ENCODE measurements at places on chromosomes 7 and 10.

- DNase-seq: no peak
These were observed 8.5 kb downstream of the SP8 start for GRCh38 chr7:20778063-20778721.

DNA sequence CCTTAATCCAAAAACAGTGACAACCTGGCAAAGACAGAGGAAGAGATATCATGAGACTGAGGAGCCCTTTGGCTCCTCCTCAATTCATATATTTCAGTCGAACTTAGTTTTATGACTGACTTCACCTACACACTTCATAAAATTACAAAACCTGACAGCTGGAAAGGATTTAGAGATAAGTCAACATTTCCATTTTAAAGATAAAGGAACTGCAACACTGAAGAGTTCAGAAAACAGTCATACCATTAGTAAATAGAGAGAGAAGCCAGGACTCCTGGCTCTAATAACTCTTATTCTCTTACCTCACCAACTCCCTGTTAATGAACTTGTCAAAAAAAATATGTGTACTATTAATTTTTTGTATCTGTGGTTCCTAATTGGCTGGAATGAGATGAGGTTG lies 141.0 kb upstream of the COL1A2 start:
- no peak for DNase-seq

DNA sequence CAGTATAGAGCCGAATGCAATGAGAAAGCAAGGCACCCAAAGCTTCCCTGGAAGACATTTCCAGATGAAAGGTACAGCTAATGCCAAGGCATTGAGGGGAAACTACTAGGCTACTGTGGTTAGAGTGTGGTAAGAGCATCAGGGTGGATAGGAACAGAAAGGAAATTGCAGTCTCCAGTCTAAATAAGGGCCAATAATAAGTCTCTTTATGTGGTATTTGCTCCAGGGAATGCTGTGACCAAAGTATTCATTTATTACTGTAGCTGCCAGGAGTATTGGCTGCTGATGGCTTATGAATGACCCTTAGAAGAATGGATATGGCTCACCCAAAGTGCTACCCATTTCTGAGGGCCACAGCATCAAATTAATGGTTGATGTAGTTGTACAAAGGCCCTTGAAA lies 30.1 kb upstream of the POT1 start:
- no peak for DNase-seq

- DNase-seq: no peak
These were observed at the start of gene NRCAM for GRCh38 chr7:108455998-108456677. NRCAM (minus strand) TSS chr7:108456436; CDS start chr7:108240064, 216,372 bp downstream.

GRCh38 chr10:96675846-96676245 lies 44.5 kb downstream of the PIK3AP1 start:
- DNase-seq: no peak

- DNase-seq: no peak
These were observed 151.4 kb downstream of the OAT start for GRCh38 chr10:124267231-124267885.

DNA sequence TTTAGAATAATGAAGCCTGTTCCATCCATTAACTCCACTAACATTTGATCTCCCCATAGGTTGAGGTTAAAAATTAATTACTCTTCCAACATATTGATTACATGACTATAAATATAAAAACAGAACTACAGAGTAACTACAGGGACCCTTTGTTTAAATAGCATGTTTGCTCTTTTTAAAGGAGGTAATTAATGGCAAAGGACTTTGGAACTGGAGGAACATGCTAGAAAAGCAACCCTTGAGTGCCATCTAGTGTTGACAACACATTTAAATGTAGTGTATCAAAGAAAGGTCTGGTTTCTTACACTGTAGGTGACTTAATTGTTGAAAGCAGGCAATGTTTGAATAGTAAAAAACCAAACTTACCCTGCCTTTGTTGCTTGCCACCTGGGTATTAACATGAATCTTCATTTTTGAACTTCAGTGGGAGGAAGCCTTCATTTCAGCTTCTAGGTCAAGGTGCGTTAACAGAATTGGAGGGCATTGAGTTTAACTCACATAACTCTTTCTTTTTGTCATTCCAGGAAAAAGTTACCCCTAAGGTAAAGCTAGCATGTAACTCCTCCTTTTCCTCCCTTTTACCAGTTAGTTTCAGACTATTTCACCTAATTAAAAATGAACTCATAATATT lies 52.6 kb upstream of the CAPZA2 start:
- DNase-seq: peak; percentile 79

- no peak for DNase-seq
These were observed 202.2 kb upstream of the CDCA7L start for GRCh38 chr7:22147868-22148267.

GRCh38 chr10:6721964-6722615 lies 142.0 kb upstream of the PRKCQ start:
- no peak for DNase-seq

DNA sequence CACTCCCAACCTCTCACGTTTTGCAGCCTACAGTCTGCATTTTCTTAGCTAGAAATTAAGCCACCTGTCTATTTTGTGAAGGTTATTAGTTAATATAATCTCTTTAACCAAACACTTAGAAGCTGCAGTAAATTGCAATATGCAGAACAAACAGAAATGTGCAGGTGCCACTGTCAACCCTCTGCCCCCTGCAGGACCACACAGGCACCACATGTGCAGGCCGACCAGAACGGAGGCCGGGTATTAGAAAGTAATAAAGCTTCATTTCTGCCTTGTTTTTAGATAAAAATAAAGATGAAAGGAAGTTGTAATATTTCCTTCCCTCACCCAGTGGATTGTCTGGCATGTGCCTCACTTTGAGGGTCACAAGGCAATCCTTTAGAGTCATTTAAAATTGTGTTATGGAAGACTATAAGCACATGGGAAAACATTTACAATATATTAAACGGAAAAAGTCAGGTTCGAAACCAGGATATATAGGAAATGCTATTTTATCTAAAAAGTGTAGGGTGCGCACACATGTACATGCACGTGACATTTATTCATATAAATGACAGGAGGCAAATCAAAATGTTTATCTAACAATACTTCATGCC lies 158.2 kb downstream of the ARHGAP12 start:
- peak; percentile 63 for DNase-seq

GRCh38 chr7:95723583-95724180 lies 48.7 kb upstream of the DYNC1I1 start:
- peak; percentile 61 for DNase-seq

DNA sequence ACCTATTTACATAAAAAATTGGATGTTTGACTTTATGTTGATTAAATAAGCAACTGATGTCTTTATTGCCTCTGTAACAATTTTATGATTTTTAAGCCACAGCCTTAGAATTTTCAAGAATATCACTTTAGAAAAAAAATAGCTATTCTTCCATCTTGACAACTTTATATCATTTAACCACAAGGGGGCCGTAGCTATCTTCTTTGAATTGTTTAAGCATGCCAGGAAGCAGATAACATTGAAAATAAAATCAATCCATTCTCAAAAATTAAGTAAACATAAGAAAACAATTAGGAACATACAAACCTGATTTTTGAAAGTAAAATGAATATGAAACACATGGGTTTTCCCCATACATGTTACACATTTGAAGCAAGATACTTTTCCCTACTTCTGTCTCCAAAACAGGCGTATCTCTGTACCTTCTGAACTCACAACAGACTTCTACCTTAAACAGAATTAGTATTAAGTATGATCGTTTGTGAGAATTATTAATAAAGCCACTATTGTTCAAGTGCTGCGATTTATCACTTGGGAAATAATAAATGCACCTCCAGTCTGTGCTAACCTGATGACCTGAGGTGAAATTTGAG lies 209.0 kb downstream of the CACNA2D1 start:
- DNase-seq: peak; percentile 80

DNA sequence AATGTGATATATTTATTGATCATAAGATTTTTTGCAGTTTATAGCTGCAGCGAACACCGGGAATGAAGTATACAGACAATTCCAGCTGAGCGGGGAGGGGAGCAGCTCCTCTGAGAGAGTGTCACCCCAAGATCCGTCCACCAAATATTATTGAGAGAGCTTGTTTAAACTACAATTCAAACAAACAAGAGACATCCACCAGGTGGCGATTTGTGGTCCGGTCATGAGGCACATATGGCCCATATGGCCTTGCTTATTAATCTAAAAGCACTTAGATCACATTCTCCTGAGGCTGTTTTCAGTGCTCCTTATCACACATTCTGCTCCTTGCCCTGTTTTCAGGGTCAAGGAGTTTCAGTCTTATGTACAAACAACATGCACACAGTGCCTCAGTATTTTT lies 83.1 kb downstream of the THSD7A start:
- peak; percentile 51 for DNase-seq

DNA sequence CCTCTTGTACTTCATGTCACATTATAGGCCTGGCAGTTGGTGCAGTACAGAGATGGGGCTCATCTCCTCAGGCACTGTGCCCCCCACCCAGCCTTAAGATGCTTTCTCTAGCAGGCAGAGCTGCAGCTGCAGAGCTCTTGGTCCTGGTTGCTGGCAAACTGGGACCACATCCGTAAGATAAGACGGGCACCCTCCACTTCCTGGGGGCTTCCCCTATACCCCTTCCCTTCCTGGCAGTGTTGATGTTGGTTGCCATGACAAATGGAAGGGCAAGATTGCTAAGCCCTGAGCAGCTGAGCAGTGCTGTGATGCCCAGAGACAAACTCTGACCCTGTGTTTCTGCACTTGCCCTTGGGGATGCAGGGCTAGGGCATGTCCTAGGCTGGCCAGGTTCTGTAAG lies 103.4 kb upstream of the ANLN start:
- DNase-seq: peak; percentile 46

- DNase-seq: no peak
These were observed 37.9 kb downstream of the PRPF18 start for GRCh38 chr10:13624630-13625029.

- peak; percentile 60 for DNase-seq
These were observed 789.0 kb downstream of the PHTF2 start for GRCh38 chr7:78587443-78588044.

GRCh38 chr10:29642990-29643389 lies 8.2 kb upstream of the SVIL start:
- no peak for DNase-seq

DNA sequence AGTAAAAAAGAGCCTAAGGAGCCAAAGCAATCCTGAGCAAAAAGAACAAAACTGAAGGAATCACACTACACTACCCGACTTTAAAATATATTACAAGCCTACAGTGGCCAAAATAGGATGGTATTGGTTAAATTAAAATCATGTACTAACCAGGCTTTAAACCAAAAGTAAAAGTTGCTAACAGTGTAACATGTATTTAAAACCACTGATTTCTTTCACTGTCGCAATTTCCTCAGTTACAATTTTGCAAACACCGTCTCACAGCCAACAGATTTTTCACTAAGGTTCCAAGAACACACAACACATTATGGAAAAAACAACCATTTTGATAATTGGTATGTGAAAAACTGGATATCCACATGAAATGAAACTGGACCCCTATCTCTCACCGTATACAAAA lies 74.0 kb downstream of the JMJD1C start:
- no peak for DNase-seq

DNA sequence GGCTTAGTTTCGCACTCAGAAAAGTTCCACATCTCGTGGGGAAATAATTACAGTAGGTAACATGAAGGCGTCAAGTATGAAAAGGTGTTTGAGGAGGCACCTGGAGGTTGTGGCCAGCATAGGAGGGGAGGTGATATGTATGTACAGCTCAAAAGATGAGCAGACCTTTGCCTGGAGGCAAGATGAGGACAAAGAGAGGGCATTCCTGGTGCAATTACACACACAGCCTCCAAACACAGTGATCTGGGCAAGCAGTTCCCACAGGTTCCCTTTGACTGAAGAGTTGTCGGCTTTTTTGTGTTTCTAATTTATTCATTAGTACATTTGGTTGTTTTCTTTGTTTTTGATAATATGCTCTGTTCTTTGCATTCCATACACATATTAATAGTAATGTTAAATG lies 46.9 kb downstream of the CDK14 start:
- no peak for DNase-seq

DNA sequence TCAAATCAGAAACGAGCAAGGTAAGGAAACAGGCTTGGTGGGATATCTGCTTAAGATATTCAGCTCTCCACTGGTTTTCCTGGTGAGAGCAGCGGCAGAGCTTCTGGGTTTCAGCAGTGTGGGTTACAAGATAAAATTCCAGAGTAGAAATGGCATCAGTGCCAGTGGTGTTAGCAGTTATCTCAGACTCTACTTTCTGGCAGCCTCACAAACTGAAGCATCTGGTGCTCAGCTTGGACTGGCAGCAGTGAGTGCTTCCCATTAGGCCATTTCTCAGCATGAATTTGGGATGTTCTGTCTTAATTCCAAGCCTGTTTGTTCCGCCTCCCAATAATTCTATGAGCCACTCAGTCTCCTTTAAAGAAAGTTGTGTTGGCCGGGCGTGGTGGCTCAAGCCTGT lies 6.9 kb upstream of the GSTO2 start:
- no peak for DNase-seq
